Suprapubic skin (tissue), 4 donors: ENCODE measurements at places on chromosomes 6 and 20.

DNA sequence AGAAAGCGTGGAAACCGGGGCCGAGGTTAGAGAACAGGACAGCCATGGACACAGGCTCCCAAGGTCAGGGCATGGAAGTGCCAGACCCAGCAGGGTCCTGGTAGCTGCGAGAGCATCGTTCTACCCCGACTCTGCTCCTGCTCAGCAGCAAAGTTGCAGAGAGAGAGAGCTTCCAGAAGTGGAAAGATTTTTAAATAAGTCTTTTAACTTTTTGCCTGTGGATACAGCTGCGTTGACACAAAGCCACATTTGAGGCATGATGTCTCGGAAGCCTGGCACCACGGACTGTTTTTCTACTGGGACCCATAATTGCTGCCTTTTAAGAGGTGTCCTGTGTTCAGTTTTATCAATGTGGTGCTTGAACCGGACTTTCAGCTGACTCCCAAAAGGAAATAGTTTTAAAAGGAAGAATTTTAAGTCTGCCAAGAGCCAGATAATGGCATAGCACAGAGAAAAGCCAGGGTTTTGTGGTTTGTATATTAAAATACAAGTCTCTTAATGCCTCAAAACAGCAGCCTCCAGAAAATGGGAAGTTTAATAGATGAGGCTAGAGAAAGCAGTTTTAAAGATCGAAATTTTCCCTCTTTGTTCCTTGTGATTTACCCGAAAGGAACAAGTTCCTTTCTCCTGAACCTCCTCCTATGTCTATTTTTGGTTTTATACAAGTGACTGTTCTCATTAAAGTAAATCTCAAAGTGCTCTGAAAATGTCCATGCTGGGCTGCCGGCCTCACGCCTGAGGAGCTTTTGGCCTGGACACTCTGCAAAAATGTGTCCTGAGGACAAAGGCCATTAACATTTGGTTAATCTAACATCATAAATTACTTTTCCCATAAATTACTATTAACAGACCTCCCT is 91.5 kb downstream of the RIN2 start:
- DNase-seq = no peak
- peak overlapping the region; percentile 62 for H3K27ac ChIP-seq
- H3K36me3 ChIP-seq = no peaks in the 10 kb centered on the region
- no peak overlapping the region for H3K4me3 ChIP-seq
- no peaks in the 10 kb centered on the region for H3K27me3 ChIP-seq
- peaks cover 16% of the 10 kb centered on the region for H3K4me1 ChIP-seq

DNA sequence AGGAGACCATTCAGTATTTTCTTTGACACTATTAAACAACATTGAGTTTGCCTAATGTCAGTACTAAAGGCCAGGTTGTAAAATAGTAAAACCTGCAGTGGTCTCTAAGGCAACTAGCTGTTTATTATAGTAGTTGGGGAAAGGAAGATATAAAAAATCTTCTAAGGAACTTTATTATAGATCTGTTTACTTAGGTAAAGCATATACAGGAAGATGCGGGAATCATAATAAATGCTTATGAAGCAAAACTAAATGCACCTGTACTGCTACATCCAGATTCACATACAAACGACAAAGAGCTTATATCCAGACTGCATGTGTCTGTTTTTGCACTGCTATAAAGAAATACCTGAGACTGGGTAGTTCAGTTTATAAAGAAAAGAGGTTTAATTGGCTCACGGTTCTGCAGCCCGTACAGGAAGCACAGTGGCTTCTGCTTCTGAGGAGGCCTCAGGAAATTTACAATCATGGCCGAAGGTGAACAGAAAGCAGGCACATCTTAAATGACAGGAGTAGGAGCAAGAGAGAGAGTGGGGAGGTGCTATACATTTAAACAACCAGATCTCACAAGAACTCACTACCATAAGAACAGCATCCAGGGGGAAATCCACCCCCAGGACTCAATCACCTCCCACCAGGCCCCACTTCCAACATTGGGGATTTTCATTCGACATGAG is 8.7 kb upstream of the TRIM39 start:
- DNase-seq = no peak
- H3K4me1 ChIP-seq = peaks cover 9% of the 10 kb centered on the region
- no peak overlapping the region for H3K4me3 ChIP-seq
- no peak overlapping the region for H3K27ac ChIP-seq

- no peaks in the 10 kb centered on the region for H3K27me3 ChIP-seq
- H3K27ac ChIP-seq = no peak overlapping the region
- no peaks in the 10 kb centered on the region for H3K4me1 ChIP-seq
- H3K4me3 ChIP-seq = no peak overlapping the region
- H3K36me3 ChIP-seq = no peaks in the 10 kb centered on the region
Observed at GRCh38 chr20:58092353-58092752, 136.1 kb downstream of the ANKRD60 start.

DNA sequence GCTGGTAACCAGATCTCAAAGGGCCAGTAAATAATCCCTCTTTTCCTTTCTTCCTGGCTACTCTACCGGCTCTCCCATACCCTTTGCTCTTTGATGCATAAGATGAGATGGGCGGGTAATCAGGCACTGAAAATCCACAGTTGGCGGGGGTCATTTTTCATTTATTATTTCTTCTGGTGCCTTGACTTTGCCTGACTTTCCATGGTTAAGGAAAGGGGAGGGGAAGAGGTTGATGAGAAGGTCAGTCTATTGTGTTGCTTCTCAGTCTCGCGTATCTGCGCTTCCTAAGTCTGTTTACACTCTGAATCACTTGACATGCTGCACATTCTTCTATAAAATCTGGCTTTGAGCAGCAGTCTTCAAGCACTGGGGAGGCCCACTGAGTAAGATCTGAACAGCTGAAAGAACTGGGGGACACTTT is 121.1 kb upstream of the HDGFL1 start:
- no peaks in the 10 kb centered on the region for H3K4me1 ChIP-seq
- no peaks in the 10 kb centered on the region for H3K27me3 ChIP-seq
- DNase-seq = no peak
- no peak overlapping the region for H3K27ac ChIP-seq
- no peaks in the 10 kb centered on the region for H3K36me3 ChIP-seq

DNA sequence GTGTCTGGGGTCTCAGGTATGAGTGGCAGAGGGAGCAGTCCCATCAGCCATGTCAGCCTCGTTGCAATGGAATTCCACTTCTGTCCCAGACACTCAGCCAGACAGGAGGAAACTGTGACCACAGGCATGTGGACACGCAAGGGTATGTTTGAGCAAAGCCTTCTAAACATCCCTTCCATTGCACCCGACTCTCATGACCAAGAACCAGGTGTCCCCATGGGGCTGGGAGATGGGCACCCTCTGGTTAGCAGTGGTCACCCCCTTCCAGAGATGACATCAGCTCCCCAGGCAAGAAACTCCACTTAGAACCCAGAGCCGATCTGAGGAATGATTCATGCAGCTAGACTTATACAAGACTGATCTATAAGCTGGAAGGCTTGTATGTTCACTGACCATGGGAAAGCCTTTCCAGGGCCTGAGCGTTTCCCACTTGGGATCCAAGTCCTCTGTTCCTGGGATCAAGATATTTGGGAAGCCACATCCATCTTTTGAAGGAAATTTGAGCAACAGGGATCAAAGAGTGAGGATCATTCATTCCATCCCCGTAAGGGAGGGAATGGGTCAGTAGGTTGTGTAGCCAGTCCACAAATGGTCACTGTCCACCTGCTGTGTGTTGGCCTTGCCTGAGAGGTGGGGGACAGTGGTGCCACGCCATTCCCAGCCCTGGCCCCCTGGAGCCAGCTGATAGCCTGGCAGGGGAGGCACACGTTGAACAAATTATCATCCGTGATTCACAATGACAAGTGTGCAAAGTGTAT is 3.9 kb upstream of the MRGBP start:
- DNase-seq = no peak
- no peaks in the 10 kb centered on the region for H3K27me3 ChIP-seq
- no peak overlapping the region for H3K27ac ChIP-seq
- no peak overlapping the region for H3K4me3 ChIP-seq
- peaks cover 38% of the 10 kb centered on the region for H3K4me1 ChIP-seq

DNA sequence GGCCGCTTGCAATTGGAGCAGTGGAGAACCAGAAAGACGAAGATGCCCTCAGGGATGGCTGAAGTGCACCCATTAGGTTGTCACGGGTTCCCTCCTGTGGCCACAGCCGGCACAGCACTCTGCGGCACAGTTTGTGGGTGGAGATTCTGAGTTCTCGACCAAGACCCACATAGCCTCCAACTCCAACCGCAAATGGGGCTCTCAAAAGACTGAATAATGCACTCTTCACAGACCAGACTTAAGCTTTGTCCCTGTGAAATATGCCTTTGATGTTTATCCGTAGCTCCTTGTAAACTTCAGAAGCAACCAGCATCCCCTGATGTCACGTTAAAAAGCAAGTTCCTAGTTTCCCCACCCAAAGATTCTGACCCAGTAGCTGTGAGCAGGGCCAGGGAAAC is 934 bp upstream of the CST9 start:
- H3K4me3 ChIP-seq = no peak overlapping the region
- H3K36me3 ChIP-seq = no peaks in the 10 kb centered on the region
- peak; percentile 81 for DNase-seq
- no peak overlapping the region for H3K27ac ChIP-seq
